ENCODE measurements at places on chromosomes 3 and 15. TPM values are rescaled to one million over a fixed set of nuclear protein-coding genes. Genes with fewer than 3 reads are reported as not detected.

Gene PYGO1
- polyA plus RNA-seq = 1.4 TPM

Gene C3orf70
- 6.7 TPM for polyA plus RNA-seq

Gene TLE3
- 8.3 TPM for polyA plus RNA-seq

Gene ZCWPW2
- 1.2 TPM for polyA plus RNA-seq

Gene C3orf22
- not detected for polyA plus RNA-seq

Gene IL17RC
- 108 TPM for polyA plus RNA-seq

Gene GUCA1C
- not detected for polyA plus RNA-seq

Gene HDC
- not detected for polyA plus RNA-seq

Gene ISLR2
- polyA plus RNA-seq = 1.5 TPM

Gene GADL1
- polyA plus RNA-seq = 0.10 TPM

Gene CNTN6
- polyA plus RNA-seq = not detected
